ENCODE measurements at places on chromosomes 13 and 19.
A peak's percentile ranks its signal among the peaks of the same experiment; 100 is the strongest.

- DNase-seq = peak; percentile 87
- no peak overlapping the region for H3K27ac ChIP-seq
Measured at GRCh38 chr19:10388957-10389356, 8.6 kb upstream of the TYK2 start.

DNA sequence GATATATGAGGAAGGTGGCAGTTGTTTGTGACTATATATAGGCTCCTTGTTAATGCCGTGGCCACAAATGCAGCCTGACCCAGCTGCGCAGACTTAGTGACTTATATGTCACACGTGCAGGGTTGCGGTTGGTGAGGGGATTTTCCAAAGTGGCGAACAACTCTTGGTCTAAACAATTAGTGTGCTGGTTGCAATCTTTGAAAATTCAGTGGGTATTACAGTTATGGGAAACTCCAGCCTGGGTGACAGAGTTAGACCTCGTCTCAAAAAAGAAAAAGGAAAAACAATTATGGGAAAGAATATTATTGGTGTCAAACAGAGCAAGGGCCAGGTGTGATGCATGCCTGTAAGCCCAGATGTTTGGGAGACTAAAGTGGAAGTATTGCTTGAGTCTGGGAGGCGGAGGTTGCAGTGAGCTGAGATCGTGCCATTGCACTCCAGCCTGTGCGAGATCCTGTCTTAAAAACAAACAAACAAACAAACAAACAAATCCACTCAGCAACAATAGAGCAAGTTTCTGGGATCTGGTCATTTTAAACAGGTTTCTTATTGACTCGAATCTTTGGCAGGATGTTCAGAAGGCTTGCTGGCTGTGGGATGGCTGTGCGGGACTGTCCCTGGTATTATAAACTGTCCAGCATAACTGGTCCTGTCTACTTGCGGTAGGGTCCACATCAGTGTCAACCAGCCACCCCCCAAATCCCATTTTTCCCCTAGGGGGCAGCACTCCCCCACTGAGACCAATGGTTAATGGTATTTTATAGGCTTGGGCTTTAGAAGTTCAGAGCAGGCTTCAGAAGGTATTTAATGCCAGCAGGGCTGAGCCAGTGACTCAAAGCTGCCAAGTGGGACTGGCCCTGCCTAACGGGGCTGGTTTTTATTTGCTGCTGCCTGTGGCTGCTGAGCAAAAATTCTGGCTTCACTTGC is 15.4 kb downstream of the RELB start:
- DNase-seq = peak; percentile 81
- no peaks in the 10 kb centered on the region for H3K36me3 ChIP-seq
- no peaks in the 10 kb centered on the region for H3K27me3 ChIP-seq
- no peak overlapping the region for H3K4me3 ChIP-seq
- H3K4me1 ChIP-seq = no peaks in the 10 kb centered on the region

DNA sequence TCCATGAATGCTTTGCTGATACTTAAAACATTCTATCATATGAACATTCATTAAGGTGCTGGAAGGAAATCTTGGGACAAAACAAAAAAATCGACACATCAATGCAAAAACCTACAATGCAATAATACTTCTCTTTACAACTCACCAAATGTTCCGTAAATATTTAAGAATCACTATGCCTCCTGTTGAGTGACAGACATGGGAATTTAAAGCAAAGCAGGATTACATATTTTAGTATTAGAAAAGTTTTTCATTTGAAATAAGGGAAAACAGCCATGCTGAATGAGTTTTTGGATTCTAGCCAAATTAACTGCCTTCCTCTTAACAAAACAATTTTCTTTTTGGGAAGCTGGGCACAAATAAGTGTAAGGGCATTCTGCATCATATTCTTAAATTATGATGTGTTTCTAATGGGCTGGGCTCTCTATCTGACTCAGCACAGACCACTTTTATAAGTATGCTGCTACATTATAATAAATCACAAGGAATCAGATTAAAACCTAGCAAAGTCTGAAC is 93.7 kb downstream of the RBM26 start:
- no peaks in the 10 kb centered on the region for H3K27me3 ChIP-seq
- no peak for DNase-seq
- H3K4me1 ChIP-seq = peaks cover 2% of the 10 kb centered on the region
- H3K4me3 ChIP-seq = no peak overlapping the region
- no peaks in the 10 kb centered on the region for H3K36me3 ChIP-seq

DNA sequence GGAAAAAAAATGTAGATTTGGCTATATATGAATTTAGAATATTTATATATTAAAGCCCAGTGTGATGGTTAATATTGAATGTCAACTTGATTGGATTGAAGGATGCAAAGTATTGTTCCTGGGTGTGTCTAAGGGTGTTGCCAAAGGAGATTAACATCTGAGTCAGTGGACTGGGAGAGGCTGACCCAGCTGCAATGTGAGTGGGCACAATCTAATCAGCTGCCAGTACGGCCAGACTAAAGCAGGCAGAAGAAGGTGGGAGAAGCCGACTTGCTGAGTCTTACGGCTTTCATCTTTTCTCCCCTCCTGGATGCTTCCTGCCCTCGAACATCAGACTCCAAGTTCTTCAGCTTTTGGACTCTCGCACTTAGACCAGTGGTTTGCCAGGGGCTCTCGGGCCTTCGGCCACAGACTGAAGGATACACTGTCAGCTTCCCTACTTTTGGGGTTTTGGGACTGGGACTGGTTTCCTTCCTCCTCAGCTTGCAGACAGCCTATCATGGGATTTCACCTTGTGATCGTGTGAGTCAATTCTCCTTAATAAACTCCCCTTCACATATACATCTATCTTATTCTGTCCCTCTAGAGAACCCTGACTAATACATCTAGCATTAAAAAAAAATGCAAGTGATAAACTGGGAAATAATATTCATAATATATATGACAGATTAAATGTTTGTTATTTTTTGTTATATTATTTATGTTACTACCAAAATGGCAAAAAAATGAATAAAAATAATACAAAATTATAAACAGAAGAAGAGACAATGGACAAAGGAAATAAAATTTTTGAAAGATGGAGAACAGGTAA is 122.4 kb downstream of the DLEU7 start:
- H3K4me1 ChIP-seq = no peaks in the 10 kb centered on the region
- H3K36me3 ChIP-seq = no peaks in the 10 kb centered on the region
- no peak for DNase-seq
- no peaks in the 10 kb centered on the region for H3K27me3 ChIP-seq
- no peak overlapping the region for H3K4me3 ChIP-seq

DNA sequence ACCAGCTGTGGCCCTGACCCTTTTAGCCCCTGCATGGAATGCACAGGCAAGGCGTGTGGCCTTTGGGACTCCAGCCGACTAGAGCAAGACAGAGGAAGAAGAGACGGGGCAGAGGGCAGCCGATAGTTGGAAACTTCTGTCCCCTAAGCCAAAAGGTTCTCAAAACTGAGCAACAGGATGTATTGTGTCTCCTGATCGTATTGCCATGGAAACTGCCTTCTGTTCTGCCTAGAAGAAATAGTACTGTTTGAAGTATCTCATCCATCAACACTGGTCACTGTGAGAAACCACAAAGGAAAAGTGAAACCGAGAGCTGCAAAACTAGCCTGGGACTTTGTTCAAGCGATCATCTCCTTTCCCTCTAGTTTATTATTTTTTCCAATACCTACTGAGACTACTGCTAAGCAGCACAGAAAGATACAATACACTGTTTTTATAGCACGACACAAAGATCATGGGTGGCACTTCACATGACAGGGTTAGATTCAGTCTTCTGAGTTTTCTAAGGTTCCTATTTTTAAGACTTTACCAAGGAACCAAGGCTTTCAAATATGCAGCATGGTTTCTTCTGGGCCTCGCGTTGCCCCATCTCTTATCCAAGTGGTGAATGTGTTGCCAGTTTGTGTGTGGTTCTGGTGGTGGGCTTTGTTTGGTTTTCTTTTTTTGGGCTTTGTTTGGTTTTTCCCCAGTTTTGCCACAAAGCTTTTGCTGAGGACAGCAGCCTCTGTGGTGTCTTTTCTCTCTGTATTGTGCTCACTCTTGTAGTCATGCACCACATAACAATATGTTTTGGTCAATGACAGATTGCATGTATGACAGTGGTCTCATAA is 49.3 kb upstream of the GPR183 start:
- H3K27me3 ChIP-seq = no peaks in the 10 kb centered on the region
- no peak overlapping the region for H3K27ac ChIP-seq
- DNase-seq = no peak
- no peak overlapping the region for H3K4me3 ChIP-seq

DNA sequence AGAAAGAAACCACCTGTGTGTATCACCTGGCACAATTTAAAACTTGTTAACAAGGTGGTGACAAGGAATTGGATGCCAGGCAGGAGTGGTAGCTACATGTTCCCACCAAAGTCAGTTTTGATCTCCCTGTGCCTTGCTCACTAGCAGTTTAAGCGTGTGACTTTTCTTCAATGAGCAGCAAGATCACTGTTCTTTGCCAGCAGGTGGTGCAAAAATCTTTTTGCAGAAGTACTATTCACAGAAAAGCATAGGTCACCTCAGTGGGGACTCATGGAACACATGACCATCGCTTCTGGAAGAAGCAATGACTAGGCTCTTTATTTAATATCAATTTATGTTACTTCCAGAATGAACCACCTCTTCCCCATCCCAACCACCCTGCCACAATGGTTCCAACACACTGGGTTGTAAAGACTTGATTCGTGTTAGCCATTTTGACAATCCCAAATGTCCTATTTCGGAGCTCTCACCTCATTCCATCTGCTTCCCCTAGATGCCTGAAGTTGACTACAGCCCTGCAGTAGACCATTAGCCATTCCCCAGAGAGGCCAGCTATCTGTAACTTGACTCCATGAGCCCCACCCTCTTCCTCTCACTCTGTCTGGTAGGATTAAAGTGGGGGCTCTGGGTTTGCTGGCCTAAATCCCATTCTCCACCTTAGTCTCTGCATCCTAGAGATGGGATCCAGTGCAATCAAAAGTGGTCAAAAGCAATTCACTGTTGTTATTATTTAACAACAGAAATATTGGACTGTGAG is 59.1 kb upstream of the TNFRSF19 start:
- H3K27me3 ChIP-seq = no peaks in the 10 kb centered on the region
- 0 out of 2 replicates have a peak, but pooled peaks cover 4% of the 10 kb centered on the region for H3K4me1 ChIP-seq
- no peak overlapping the region for H3K27ac ChIP-seq
- H3K4me3 ChIP-seq = no peak overlapping the region
- H3K36me3 ChIP-seq = no peaks in the 10 kb centered on the region
- no peak for DNase-seq

DNA sequence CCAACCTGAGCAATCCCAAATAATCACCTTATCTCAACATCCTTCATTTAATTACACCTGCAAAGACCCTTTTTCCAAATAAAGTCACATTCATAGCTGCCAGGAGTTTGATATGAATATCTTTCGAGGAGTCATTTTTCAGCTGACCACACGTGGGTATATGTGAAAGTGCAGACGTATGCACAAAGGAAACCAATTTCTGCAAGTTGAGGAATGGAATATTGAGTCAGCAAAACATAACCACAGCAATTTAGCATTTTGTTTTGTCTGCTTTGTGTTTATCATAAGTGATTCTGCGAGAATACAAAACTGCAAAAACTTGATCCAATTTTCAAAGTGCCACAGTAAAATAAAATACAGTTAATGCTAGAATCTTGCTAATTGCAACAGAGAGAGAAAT is 295.9 kb downstream of the SUCLA2 start:
- no peaks in the 10 kb centered on the region for H3K4me1 ChIP-seq
- H3K27ac ChIP-seq = no peak overlapping the region
- DNase-seq = no peak
- no peaks in the 10 kb centered on the region for H3K36me3 ChIP-seq
- H3K27me3 ChIP-seq = no peaks in the 10 kb centered on the region

GRCh38 chr13:109836629-109837607 is 50.5 kb upstream of the IRS2 start:
- no peaks in the 10 kb centered on the region for H3K36me3 ChIP-seq
- no peak overlapping the region for H3K4me3 ChIP-seq
- H3K4me1 ChIP-seq = no peaks in the 10 kb centered on the region
- no peaks in the 10 kb centered on the region for H3K27me3 ChIP-seq
- DNase-seq = no peak
- H3K27ac ChIP-seq = no peak overlapping the region

- peaks cover 4% of the 10 kb centered on the region for H3K4me1 ChIP-seq
- peak overlapping the region; percentile 79 for H3K4me3 ChIP-seq
- peaks cover 22% of the 10 kb centered on the region for H3K36me3 ChIP-seq
- H3K27me3 ChIP-seq = no peaks in the 10 kb centered on the region
- H3K27ac ChIP-seq = no peak overlapping the region
Measured at GRCh38 chr19:2239771-2240770, 3.4 kb downstream of the SF3A2 start.

GRCh38 chr19:29418201-29418600 is 107.6 kb upstream of the VSTM2B start:
- no peaks in the 10 kb centered on the region for H3K4me1 ChIP-seq
- H3K27ac ChIP-seq = no peak overlapping the region
- no peaks in the 10 kb centered on the region for H3K36me3 ChIP-seq
- H3K27me3 ChIP-seq = no peaks in the 10 kb centered on the region
- no peak for DNase-seq
- H3K4me3 ChIP-seq = no peak overlapping the region

DNA sequence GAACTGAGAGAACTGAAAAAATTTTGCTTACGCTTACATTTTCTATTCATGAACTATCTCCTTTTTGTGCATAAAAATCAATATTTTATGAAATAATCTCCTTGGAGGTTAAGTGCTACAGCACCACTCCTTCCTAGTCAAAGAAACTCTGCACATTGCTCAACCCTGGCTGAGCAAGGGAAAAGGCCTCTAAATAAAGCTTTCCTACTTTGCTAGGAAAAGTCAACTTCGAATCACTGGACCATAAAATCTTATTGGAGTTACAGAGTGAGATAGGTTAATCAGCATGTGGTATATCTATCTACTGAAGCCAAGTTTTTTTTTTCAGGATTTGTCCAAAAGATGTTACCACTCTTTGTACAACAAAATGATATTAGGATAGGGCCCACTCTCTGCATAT is 57.5 kb upstream of the HMGB1 start:
- no peak overlapping the region for H3K27ac ChIP-seq
- H3K36me3 ChIP-seq = no peaks in the 10 kb centered on the region
- H3K4me1 ChIP-seq = no peaks in the 10 kb centered on the region
- H3K27me3 ChIP-seq = no peaks in the 10 kb centered on the region
- no peak for DNase-seq

DNA sequence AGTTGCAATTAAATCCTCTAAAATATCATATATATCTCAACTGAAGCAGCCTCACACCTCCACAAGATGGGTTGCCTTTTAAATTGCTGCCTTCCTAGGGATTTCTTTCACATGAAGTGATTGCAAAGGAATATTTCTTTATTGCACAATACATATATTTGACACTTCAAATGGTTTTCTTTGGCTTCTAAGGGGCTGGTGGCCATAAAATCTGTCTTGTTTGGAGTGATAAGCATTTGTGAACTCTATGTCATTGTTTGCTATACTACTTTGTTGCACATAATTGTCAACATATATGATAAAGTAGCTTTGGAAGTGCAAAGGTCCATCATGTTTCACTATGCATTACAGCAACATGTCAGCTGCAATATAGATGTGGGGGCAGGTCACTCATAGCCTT is 2380.9 kb downstream of the PCDH9 start:
- H3K36me3 ChIP-seq = no peaks in the 10 kb centered on the region
- H3K4me1 ChIP-seq = no peaks in the 10 kb centered on the region
- no peak overlapping the region for H3K27ac ChIP-seq
- no peaks in the 10 kb centered on the region for H3K27me3 ChIP-seq
- no peak overlapping the region for H3K4me3 ChIP-seq

GRCh38 chr19:35170359-35171061 is 16.0 kb downstream of the FXYD5 start:
- no peaks in the 10 kb centered on the region for H3K27me3 ChIP-seq
- H3K27ac ChIP-seq = no peak overlapping the region
- peak; percentile 15 for DNase-seq
- peaks cover 55% of the 10 kb centered on the region for H3K36me3 ChIP-seq
- H3K4me3 ChIP-seq = no peak overlapping the region
